ENCODE measurements at places on chromosomes 2 and 18.

GRCh38 chr2:73006969-73007710 is 64.4 kb downstream of the SFXN5 start:
- no peak for DNase-seq

- no peak for DNase-seq
Observed at GRCh38 chr2:156456616-156457015, 20.4 kb downstream of the GPD2 start.

- no peak for DNase-seq
Observed at GRCh38 chr18:37874721-37875120, 309.1 kb upstream of the CELF4 start.

GRCh38 chr18:49628881-49629795 is 67.3 kb downstream of the LIPG start:
- no peak for DNase-seq

DNA sequence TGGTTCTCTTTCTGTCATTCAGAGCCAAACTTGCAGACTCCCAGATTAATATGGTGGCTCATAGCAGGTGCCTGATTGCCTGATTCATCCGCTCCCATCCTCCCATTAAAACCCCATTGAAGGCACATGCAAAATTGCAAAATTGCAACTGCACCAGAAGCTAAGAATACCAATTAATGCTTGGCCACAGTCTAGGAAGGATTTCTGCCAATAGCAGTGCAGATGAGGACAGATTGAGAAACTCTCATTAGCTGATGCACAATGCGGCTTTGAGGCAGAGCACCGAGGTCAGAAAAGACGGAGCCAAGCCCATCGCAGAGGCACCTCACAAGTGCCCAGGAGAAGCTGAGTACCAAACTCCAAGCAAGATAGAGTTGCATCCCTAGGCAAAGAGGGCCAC is 172.8 kb downstream of the ARL4C start:
- DNase-seq, result no peak
